ENCODE measurements at places on chromosomes 2 and 18.

- DNase-seq = no peak
Measured at GRCh38 chr2:190452433-190452832, 44.3 kb downstream of the MFSD6 start.

DNA sequence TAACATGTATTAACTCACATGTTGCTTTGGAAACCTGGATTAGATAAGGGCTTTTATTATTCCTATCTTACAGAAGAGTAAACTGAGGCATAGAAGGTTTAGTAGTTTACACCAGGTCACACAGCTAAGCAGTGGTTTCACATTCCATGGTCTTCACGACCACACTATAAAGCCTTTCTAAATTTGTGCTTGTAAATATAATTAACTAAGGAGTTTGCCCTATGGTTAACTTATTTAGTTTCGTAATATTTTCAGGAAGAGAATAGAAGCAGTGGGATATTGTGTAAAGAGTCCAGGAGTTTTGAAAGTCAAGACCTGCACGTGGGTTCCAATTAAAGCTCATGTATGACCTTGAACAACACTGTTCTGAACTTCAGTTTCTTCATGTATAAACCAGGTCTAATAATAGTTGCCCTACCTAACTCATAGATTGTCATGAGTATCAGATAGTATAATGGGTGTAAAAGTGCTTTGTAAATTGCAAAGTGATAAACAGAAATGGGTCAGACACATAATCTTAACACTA, 19.5 kb upstream of the SOS1 start:
- no peak for DNase-seq

- no peak for DNase-seq
Measured at GRCh38 chr2:170985407-170985806, 56.4 kb downstream of the GORASP2 start.

GRCh38 chr18:39191931-39192330, 1626.3 kb upstream of the CELF4 start:
- no peak for DNase-seq

DNA sequence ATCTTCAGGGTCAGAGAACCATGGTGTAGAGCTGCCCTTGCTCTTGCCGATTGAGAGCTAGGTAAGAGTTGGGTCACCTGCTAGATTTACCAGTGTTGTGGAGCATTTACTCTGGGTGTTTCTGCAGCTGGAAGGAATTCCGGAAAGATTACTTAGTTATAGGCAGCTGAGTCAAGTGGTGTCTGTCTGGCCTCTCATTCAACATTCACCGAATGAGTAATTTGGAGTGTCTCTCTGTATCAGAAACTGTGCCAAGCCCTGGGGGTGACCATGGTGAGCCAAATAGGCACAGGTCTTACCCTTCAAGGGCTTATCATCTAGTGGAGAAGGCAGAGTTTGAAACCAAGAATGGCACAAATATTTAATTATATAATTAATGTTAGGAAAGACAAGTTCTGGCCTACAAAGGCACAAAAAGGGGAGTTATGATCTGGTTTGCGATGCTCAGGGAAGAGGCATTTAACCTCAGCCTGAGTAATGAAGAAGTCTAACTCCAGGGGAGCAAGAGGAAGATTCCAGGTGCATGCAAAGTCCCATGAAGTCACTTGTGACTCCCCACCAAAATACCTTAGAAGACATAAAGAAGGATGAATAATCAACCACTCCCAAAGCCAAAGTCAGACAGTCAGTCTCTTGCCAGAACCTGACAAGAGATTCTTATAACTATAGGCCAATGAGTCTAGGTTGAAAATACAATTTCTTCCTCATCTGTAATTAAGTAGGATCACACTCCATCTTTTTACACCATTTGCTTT, 12.5 kb downstream of the SETBP1 start:
- no peak for DNase-seq

DNA sequence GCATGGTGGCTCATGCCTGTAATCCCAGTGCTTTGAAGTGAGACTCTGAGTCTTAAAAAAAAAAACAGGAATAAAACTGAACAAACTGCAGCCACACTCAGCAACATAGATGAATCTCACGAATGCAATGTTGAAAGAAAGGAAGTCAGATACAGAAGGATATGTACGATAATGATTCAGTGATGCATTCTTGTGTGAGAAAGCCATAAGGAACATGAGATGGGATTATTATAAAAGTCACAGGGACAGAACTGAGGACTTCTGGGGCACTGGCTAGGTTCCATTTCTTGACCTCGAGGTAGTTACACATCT, 56.9 kb upstream of the SMAD2 start:
- DNase-seq = no peak

GRCh38 chr2:172859581-172860335, 124.1 kb downstream of the RAPGEF4 start:
- DNase-seq = no peak

- no peak for DNase-seq
Measured at GRCh38 chr2:108268001-108268400, 20.7 kb upstream of the SULT1C2 start.

GRCh38 chr18:55319459-55320193, 268.4 kb downstream of the TCF4 start:
- DNase-seq = no peak

- no peak for DNase-seq
Measured at GRCh38 chr2:199025146-199025545, 432.6 kb downstream of the SATB2 start.

DNA sequence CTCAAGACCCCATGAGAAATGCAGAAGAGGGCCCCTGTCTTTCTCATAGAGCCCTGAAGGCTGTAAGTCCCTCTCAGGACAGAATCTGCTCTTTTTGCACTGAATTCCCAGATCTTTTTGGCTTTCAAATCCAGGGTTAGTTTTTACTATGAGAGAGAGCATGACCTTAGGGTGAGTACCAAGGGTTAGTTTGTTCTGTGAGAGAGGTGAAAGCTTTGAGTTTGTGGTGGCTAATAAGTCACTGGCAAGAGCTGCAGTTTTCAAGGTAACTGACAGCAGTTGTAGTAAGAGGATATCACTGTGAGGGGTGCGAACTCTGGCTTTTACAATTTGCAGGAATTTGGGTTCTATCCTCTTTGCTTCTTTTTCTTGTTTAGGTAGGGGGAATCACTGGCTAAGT, 248.4 kb upstream of the KCNH7 start:
- DNase-seq = no peak

DNA sequence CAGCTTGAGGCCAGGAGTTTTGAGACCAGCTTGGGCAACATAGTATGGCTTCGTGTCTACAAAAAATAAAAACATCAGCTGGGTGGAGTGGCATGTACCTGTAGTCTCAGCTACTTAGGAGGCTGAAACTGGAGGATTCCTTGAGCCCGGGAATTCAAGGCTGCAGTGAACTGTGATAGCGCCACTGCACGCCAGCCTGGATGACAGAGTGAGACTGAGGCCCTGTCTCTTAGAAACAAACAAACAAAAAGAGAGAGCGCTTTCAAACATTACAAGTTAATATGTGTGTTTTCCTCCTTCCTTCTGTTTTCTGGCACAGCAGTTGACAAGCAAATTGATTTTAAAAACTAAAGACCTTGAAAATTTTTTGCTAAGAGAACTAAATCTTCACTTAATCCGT, 9.9 kb downstream of the EPC2 start:
- DNase-seq = no peak

GRCh38 chr2:111042772-111043771, 77.6 kb upstream of the BCL2L11 start:
- no peak for DNase-seq

DNA sequence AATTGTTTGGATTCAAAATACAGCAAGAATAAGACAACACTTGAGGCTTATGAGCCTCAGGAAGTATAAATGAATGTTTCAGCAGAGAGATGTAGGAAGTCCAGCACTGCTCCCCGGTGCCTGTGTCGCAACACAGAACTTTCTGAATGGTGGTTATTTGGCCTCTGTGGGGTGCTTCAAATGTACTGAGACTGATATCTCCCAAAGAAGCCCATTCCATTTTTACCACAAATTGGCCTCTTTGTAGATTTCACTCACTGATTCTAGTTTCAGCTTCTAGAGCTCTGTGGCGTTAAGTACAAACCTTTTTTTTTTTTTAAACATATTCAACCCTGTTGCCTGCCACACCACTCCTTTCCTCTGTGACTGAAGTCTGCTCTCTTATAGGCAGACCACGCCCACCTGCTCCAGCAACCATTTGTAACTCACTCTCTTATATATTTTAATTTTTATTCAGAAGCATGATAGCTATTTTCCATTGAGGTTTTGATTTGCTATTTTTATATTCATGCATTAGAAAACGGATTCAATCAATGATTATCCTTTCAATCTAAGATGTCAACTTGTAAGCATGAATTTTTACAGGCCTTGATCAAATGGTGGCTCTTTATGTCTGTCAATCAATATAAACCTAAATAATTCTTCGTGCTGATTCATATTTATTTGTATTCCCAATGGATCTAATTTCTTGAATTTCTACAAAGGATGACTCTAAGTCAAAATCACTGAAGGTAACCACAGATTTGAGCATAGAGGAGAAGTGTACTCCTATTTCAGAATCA, 277.1 kb upstream of the CCDC68 start:
- DNase-seq = no peak

- DNase-seq = no peak
Measured at GRCh38 chr2:166944909-166945308, 56.6 kb downstream of the XIRP2 start.

- no peak for DNase-seq
Measured at GRCh38 chr18:55753643-55754263, 165.8 kb upstream of the TCF4 start.

DNA sequence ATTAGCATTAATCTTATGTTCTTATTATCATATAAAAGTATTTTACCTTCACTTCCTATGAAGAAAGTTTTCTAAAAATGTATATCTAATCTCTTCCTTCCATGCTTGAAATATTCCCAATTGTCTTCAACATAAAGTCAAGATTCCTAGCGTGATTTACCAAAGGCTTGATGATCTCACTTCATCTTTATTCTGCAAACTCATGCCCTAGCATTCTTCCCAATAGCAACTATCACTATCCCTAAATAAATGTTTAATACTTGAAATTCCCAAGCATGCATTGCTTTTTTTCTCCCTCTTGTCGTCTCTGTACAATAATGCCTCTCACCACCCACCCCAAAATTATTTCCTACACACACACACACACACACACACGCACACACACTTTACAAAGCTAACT, 125.8 kb downstream of the VWC2L start:
- no peak for DNase-seq

DNA sequence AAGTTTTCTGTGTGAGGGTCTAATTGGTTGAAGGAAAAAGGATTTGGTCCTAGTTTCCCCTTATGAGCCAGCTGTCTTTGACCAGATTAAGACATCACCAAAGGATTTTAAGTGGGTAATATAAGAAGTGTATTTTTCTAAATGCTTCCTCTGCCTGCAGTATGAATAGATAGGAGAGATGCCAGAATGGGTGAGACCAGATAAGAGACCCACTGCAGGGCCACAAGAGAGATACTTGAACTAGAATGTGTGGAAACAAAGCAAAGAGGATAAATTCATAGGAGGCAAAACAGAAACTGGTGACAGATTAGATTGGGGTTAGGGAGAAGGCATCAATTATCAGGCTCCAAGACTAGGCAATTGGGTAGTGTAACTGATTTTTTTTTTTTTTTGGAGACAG, 1.1 kb upstream of the HDHD2 start:
- DNase-seq = no peak

DNA sequence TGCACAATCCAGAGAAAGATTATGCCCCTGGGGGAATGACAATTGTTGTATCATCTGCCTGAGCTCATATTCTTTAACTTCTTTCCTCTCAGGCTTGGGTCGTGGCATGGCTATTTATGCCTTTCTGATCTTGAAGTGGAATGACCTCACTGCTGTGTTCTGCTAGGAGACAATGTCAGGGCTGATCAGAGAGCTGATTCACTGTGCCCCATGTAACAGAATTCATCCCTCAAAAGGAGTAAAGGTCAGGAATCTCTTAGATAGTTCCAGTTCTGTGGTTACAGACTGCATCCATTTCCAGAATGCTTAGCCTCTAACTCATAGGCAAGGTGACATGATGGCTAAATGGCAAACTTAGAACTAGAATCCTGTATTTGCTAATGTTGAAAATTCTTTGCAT, 511.7 kb upstream of the CNTNAP5 start:
- no peak for DNase-seq

GRCh38 chr2:3604207-3604877, 9.4 kb downstream of the COLEC11 start:
- no peak for DNase-seq

GRCh38 chr2:138536302-138536701, 34.7 kb downstream of the SPOPL start:
- DNase-seq = no peak

GRCh38 chr18:21191596-21192307, 50.3 kb upstream of the GREB1L start:
- DNase-seq = no peak

Data from stimulated activated CD4-positive, alpha-beta T cell treated with anti-CD3 and anti-CD28 coated beads, Interleukin-12 subunit alpha, Interleukin-12 subunit beta, amount 100 ng/mL, for 24 hours (primary cell).